Activated naive CD4-positive, alpha-beta T cell (primary cell): ENCODE measurements at places on chromosomes 5 and 9.

DNA sequence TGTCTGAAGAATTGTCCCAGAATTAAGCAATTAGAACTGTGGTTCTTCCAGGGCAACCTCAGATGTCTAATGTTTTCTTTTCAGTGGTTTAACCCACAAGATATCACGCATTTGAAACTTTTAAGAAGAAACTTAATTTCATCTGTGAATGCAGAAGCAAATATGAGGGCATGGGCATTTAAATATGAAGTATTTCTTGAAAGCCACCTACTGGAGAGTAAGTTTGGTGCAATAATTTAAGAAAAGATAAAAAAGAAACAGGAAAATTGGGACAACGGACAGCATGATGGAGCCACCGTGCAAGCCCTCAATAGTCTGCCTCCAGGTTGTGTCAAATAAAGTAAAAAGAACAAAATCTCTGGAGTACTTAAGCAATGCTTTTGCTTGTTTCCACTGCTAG is 1.2 kb upstream of the CAPSL start:
- DNase-seq: no peak

- no peak for DNase-seq
Observed at GRCh38 chr5:54624805-54625568, 107.4 kb downstream of the SNX18 start.

GRCh38 chr9:98570663-98571440 is 137.9 kb downstream of the GABBR2 start:
- no peak for DNase-seq

DNA sequence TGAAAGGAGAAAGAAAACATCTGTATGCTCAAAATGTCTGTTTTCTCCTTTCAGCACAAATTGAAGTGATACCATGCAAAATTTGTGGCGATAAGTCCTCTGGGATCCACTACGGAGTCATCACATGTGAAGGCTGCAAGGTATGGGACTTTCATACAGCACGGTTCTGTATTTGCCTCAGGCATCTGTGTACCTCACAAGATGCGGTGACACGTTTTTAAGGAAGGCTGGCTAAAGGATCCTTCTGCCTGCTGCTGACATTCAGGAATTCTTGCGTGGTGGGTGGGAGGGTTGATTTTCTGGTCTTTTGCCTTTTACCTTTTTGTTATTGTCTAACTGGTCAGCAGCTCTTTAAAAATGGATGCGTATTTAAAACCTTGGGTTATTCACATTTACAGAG is 133.1 kb downstream of the RORB start:
- DNase-seq: no peak

GRCh38 chr5:133406977-133407632 is 205.2 kb downstream of the FSTL4 start:
- DNase-seq: no peak

DNA sequence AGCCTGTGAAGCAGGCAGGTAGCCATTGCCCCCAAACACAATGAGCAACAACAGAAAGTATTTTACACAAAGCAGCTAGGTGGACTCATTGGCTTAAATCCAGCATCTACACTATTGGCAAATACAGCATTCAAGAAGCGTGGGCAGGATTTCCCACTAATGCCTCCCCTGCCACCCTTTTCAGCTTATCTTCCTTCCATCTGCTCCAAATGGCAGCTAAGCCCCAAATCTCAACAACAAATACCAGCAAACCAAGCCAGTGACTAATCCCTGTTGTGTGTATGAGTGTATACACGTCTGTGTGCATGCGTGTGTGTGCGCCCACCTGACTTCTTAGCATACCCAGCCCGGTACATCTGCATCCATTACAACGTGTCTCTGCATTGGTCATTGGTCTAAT is 151.2 kb upstream of the WWC1 start:
- DNase-seq: no peak

GRCh38 chr9:134770972-134771971 is 109.3 kb upstream of the FCN2 start:
- DNase-seq: no peak

GRCh38 chr9:121902461-121903135 is 190.5 kb downstream of the TTLL11 start:
- no peak for DNase-seq

DNA sequence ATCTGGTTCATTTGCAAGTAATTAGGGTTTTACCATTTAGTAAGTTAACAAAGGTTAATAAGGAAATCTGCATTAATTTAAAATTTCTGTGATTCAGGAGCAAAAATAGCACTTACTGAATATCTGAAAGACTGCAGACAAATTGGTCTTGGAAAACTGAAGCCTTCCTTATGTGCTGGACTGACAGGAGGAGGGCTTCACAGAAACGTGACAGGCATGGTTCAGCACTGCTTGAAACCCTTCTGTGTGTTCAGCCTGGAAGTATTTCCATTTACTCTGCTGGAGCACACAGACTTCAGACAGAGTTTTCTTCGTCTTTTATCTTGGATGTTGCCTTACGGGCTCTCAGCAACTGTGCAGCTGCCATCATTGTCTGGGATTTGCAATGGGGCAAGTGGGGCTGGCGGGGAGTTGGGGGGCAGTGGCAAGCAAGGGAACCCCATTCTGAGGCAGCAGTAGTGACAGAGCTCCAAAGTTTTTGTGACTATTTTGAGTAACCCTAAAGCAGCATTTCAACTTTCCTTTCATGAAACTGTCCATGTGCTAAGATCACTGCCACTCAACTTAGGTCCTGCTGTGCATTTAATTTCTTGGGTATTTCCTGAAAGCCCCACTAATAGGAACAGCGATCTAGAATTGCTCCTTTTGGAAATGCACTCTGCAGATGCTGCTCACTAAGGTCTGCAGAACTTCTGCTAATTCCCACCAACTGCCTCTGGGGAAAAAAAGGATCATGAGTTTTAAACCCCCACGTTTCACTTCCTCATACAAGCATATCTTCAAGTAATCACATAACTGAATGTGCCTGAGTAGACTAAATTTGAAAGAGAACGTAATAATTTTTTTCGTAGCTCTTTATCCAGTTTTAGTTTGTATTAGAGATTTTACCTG is 56.6 kb downstream of the KCNN2 start:
- DNase-seq: no peak
